NCI-H774 (cell line): ENCODE measurements at places on chromosomes 7 and 10.

- no peak for DNase-seq
Measured at GRCh38 chr7:154765118-154765517, 237.8 kb downstream of the PAXIP1 start.

DNA sequence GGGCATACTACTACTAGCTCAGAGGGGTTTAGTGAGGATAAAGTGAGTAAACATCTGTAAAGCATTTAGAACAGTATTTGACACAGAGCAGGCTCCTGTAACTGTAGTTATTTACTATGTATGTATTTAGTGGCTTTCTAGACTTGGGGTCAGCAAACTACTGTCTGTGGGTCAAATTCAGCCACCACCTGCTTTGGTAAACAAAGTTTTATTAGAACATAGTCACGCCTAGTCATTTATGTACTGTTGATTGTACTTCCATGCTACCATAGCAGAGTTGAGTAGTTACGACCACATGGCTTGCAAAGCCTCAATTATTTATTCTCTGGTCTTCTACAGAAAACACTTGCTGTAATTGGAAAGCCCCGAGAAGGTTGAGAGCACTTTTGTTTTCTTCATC, 248.5 kb upstream of the PLPP4 start:
- DNase-seq = no peak

GRCh38 chr10:88207121-88207546, 343.7 kb downstream of the PTEN start:
- DNase-seq = no peak

GRCh38 chr7:134367956-134368749, 51.4 kb upstream of the SLC35B4 start:
- no peak for DNase-seq

DNA sequence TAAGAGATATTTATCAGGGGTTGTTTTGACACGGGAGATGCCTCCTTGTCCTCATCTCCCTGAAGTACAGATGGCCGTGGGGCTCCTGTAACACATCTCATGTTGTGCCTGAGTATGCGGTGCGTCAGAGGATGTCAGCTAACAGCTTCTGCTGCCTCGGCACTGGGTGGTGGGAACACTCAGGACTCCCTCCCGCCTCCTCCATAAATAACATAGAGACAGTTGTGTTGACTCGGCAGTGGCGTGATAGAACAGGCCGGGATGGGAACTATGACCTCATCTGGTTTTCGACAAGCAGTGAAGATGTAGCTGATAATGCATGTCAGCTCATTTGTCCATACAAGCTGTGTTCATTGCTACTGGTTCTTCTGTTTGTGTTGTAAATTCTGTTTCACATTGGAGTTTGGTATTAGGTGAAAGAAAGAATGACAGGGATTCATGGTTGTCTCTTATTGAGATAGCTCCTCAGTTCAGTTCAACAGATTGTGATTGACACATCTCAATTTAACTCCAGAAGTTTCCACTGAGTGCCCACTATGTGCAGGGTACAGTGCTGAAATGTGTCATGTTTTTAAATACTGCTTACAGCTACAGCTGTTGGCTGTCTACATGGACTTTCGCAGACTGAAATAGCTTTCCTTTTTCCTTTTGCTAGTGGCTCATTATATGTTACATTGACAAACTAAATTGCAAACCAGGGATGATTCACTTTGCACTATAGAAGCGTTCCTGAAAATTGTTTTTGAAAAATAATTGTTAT, 87.4 kb downstream of the CHN2 start:
- DNase-seq = peak; percentile 57

DNA sequence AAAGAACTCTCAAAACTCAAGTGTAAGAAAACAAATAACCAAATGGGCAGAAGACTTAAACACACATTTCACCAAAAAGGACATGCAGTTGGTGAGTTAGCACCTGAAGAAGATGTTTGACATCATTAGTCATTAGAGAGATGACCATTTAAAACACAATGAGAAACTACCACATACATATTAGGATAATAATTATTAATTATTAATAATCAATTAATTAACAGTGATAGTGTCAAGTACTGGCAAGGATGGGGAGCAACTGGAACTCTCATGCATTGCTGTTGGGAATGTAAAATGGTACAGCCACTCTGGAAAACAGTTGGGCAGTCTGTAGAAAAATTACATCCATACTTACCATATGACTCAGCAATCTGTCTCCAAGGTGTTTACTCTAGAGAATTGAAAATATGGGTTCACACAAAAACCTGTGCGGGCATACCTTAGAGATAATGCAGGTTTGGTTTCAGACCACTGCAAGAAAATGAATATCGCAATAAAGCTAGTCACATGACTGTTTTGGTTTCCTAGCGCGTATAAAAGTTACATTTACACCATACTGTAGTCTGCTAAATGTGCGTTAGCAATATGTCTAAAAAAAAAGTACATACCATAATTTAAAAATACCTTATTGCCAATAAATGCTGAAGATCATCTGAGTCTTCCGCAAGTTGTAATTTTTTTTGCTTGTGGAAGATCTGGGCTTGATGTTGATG, 30.3 kb downstream of the ARID5B start:
- DNase-seq = no peak
